ENCODE measurements at places on chromosomes 16 and 17.

- no peak overlapping the region for H3K27ac ChIP-seq
- H3K4me3 ChIP-seq, result no peak overlapping the region
- peaks cover 10% of the 10 kb centered on the region for H3K36me3 ChIP-seq
- DNase-seq, result no peak
Measured at GRCh38 chr16:89198417-89199240, 1.7 kb downstream of the SLC22A31 start.

DNA sequence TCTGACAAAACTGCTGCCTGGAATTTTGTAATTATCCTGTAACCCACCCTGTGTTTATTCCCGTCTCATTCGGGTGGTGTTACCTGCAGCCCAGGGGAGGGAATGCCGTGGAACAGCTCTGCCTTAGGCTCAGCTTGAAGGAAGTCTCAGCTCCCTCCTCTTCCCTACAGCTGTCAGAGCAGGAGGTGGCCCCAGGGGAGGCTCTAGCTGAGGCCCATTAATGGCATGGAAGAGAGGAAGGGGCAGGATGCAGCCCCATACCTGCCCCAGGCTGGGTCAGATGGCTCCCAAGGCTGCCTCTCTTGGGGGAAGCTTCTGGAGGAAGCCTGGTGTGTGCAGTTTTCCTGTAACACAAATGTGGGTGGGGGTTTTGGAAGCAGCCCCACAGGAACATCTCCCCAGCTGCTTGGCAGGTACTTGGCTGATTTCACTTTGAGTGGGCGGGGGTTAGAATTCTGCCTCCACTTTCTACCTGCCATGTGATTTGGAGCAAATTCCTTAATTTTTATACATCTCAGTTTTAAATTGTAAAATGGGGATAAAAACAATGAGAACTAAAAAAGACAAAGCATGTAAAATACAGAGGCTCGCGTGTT lies 103.9 kb downstream of the MGAT5B start:
- H3K27me3 ChIP-seq, result peaks cover 41% of the 10 kb centered on the region
- no peaks in the 10 kb centered on the region for H3K36me3 ChIP-seq
- no peak overlapping the region for H3K27ac ChIP-seq
- H3K4me1 ChIP-seq, result peaks cover 11% of the 10 kb centered on the region

DNA sequence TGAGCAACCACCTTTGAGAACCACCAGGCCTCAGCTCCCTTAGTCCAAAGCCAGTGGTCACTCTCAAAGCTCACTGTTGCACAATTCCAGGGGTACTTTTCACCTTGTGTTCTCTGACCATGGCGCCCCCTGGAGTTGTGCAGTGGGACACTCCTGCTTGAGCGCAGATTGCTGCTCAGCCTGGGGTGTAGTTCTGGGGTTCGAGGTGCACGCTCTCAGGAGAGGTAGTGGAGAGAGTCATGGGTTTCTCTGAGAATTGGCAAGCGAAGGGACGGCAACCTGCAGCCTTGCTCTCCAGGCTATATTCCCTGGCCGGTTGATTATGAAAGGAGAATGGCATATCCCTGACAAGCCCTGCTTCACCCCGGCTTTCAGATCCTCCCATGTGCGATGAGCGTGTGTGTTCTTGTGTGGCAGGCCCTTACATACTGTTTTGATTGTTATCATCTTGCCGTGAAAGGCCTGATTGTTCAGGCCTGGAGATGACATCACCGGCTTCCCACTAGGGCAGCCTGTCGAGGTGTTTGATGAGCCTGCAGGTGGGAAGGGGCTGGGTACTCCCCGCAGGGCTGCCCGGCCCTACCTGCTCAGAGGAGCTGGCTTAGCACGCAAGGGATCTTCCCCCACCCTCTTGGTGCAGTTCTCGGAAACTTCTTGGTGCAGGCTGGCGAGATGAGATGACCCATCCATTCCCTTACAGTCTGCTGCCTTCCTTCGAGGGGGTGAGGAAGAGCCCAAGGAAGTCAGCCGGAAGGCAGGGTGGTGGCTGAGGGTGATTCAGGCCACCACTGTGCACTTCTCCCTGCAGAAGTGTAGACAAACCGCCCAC lies 431.2 kb downstream of the SLC39A11 start:
- no peak overlapping the region for H3K27ac ChIP-seq
- H3K4me3 ChIP-seq, result no peak overlapping the region
- no peaks in the 10 kb centered on the region for H3K27me3 ChIP-seq

DNA sequence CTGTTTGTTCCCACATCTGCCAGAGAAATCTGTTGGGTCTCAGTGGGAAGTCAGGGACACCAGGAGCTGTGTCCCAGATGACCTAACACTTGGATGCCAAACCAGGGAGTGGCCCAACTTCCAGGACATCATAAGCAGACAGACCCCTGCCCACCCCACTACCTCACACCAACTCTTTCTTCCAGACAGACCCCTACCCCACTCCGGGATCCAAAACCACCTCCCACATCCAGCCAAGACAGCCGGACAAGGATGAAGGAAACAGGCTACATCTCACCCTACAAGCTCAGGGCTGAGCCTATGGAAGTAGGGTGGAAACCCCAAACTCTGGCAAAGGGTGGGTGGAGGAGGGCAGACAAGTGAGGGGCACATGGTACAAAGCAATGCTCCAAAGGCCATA lies 3.6 kb downstream of the HDAC5 start:
- H3K4me3 ChIP-seq, result no peak overlapping the region
- peaks cover 18% of the 10 kb centered on the region for H3K36me3 ChIP-seq
- H3K27ac ChIP-seq, result no peak overlapping the region
- H3K27me3 ChIP-seq, result no peaks in the 10 kb centered on the region
- no peak for DNase-seq

GRCh38 chr17:31495022-31495885 lies 103.8 kb downstream of the RAB11FIP4 start:
- peaks cover 73% of the 10 kb centered on the region for H3K4me1 ChIP-seq
- no peak for DNase-seq
- H3K4me3 ChIP-seq, result peak overlapping the region; percentile 59
- H3K27ac ChIP-seq, result peak overlapping the region; percentile 90
- no peaks in the 10 kb centered on the region for H3K27me3 ChIP-seq

GRCh38 chr16:21239646-21240045 lies 6.1 kb downstream of the ANKS4B start:
- no peak for DNase-seq
- H3K27ac ChIP-seq, result no peak overlapping the region
- H3K4me3 ChIP-seq, result no peak overlapping the region
- H3K27me3 ChIP-seq, result peaks cover 21% of the 10 kb centered on the region
- H3K36me3 ChIP-seq, result no peaks in the 10 kb centered on the region

DNA sequence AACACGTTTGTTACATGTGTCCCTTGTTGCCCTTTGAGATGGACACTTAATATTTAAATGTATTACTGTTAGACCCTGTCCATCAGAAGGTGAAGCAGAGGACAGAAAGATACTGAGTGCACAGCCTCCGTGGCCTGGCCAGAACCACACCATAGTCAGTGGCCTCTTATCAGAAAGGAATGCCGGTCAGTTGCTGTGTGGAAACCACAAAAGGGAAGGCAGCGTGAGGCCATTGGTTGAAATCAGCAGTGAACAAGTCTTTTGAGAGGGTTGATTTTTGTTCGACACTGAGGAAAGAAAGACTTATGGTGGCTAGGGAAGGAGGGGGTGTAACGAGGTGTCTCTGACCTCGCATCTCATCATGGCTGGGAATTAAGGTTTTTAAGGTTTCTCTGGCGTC lies 85.4 kb upstream of the CLEC18A start:
- peaks cover 9% of the 10 kb centered on the region for H3K4me1 ChIP-seq
- DNase-seq, result no peak
- no peak overlapping the region for H3K4me3 ChIP-seq

GRCh38 chr17:31654936-31655335 lies 204.1 kb downstream of the COPRS start:
- peak overlapping the region; percentile 92 for H3K27ac ChIP-seq
- H3K36me3 ChIP-seq, result no peaks in the 10 kb centered on the region
- no peak overlapping the region for H3K4me3 ChIP-seq
- peaks cover 7% of the 10 kb centered on the region for H3K4me1 ChIP-seq
- DNase-seq, result no peak
- peaks cover 14% of the 10 kb centered on the region for H3K27me3 ChIP-seq

GRCh38 chr17:37744961-37745800 lies at the start of gene HNF1B:
Gene HNF1B (minus strand): TSS chr17:37745059. CDS start chr17:37744884, 175 bp downstream.
- peaks cover 19% of the 10 kb centered on the region for H3K4me1 ChIP-seq
- H3K36me3 ChIP-seq, result no peaks in the 10 kb centered on the region
- H3K27me3 ChIP-seq, result peaks cover 85% of the 10 kb centered on the region
- DNase-seq, result no peak
- H3K27ac ChIP-seq, result no peak within 1 kb of the TSS

- DNase-seq, result no peak
- no peak overlapping the region for H3K27ac ChIP-seq
- peaks cover 92% of the 10 kb centered on the region for H3K27me3 ChIP-seq
- peak overlapping the region; percentile 63 for H3K4me3 ChIP-seq
- peaks cover 6% of the 10 kb centered on the region for H3K4me1 ChIP-seq
Measured at GRCh38 chr16:80931801-80932707, 74.6 kb downstream of the CMC2 start.

GRCh38 chr16:56312028-56312300 lies 113.4 kb downstream of the AMFR start:
- peaks cover 6% of the 10 kb centered on the region for H3K4me1 ChIP-seq
- H3K4me3 ChIP-seq, result no peak overlapping the region
- no peaks in the 10 kb centered on the region for H3K36me3 ChIP-seq
- no peaks in the 10 kb centered on the region for H3K27me3 ChIP-seq
- no peak overlapping the region for H3K27ac ChIP-seq

GRCh38 chr16:18792836-18793433 lies 2.8 kb upstream of the RPS15A start:
- peaks cover 34% of the 10 kb centered on the region for H3K4me1 ChIP-seq
- no peak overlapping the region for H3K27ac ChIP-seq
- no peaks in the 10 kb centered on the region for H3K27me3 ChIP-seq
- H3K36me3 ChIP-seq, result peaks cover 63% of the 10 kb centered on the region
- no peak for DNase-seq
- H3K4me3 ChIP-seq, result peak overlapping the region; percentile 29
